ENCODE measurements at places on chromosomes 4 and X. TPM values are rescaled to one million over a fixed set of nuclear protein-coding genes. Genes with fewer than 3 reads are reported as not detected.

Gene HPGD
- total RNA-seq: 9.3 TPM

Gene MTTP
- not detected for total RNA-seq

Gene SOWAHB
- total RNA-seq: not detected

Gene MAGEE1
- 4.7 TPM for total RNA-seq

Gene HSD17B13
- total RNA-seq: 0.07 TPM

Gene APLN
- 0.17 TPM for total RNA-seq

Gene MAP7D2
- 0.12 TPM for total RNA-seq

Gene GAB3
- 5.5 TPM for total RNA-seq

Gene APOOL
- 13.9 TPM for total RNA-seq

Gene MAGEC1
- total RNA-seq: not detected

Gene ANXA5
- total RNA-seq: 260 TPM

Gene SMAD1
- 12.7 TPM for total RNA-seq

Gene SRPK3
- total RNA-seq: not detected

Gene ZNF732
- not detected for total RNA-seq

Gene DCAF4L1
- total RNA-seq: 0.19 TPM
